ENCODE measurements at places on chromosomes 3 and 15.

- DNase-seq, result no peak
These were observed 273.6 kb downstream of the THRB start for GRCh38 chr3:24220859-24221657.

- no peak for DNase-seq
These were observed 57.7 kb downstream of the DNAJB8 start for GRCh38 chr3:128408693-128409623.

- peak; percentile 59 for DNase-seq
These were observed 24.8 kb downstream of the AADAC start for GRCh38 chr3:151838574-151839312.

- DNase-seq, result no peak
These were observed 131.2 kb downstream of the KLF13 start for GRCh38 chr15:31457631-31458526.

DNA sequence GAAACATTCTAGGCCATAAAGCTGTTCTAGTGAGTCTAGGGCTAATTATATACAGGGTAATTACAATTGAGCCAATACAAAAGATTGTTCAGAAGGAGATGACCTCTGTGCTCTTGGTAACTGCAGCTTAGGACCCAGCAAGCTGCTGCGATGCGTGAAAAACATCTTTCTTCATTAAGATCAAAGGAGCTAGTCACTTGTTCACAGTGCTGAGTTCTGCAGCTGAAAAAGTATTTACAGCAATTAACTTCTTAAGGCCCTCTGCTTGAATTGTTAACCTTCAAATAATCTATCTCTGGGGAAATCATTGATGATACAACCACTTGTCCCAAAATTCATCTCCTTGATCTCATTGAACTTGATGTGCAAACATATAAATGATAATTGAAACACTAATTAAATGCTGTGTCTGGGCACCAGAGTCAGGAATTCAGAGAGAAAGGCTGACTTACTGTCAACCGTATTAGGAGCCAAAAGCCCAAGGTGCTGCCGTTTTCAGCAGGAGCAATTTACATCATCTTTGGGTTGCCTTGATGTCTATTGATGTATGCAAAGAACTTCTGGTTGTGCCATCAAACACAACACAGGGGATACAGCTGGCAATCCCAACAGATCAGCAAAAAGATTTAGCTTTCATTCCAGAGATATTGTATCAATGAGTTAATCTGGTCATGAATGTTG is 213.0 kb downstream of the NECTIN3 start:
- no peak for DNase-seq

GRCh38 chr3:184597829-184598573 is 36.4 kb downstream of the EPHB3 start:
- no peak for DNase-seq

- no peak for DNase-seq
These were observed 38.3 kb downstream of the CNTN6 start for GRCh38 chr3:1131166-1131565.

- DNase-seq, result no peak
These were observed 101.6 kb upstream of the NR2E3 start for GRCh38 chr15:71708741-71709140.

DNA sequence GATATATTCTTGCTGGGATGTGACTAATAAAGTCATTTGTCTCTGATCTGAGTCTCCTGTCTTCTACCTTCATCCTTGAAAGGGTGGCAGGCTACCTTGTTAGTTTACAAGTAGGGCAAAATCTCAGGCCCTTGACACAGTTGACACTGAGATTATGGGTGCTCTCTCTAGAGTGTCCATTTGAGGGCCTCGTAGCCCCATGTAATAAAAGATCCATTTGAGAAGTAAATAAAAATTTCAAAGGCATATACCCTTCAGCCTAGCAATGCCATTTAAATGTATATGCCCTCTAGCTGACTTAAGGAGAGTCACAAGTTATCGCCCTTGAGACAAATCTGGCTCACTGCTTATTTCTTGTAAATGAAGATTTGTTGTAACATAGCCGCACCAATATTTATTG is 98.6 kb downstream of the TCF12 start:
- DNase-seq, result no peak

DNA sequence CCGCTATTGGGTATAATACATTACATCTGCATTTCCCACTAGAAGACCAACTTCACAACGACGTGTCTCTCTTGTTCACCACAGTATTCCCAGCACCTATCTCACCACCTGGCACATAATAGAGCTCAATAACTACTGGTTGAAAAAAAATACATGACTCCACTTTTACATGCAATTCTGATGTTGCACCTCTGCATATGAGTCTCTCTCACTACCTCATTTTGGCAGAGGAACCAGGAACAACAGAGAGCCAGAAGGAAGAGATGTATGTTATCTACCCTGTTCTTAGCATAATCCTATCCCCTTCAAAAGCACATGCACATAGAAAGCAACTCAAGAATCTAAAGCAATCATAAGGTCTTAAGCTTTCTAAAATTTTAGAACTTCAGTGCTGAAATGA is 61.6 kb downstream of the SHQ1 start:
- no peak for DNase-seq

DNA sequence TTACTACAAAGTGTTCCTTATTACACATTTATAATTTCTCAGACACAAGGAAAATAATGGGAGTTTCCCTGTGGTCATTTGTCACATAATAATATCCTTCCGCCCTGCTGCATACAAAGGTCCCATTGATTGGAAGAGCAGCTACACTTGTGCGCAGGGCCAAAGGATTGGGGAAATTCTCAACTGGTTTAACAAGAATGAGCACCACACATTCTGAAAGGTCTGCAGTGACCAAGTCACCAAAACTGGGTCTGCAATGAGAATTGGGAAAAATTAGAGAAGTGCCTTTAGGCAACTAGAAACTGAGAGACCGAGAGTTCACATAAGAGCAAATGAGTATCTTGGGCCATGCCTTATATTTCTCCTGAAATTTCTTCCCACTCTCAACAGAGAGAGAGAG is 98.2 kb upstream of the NR2F2 start:
- DNase-seq, result no peak

GRCh38 chr3:126208606-126209256 is 28.3 kb upstream of the ALDH1L1 start:
- DNase-seq, result no peak

DNA sequence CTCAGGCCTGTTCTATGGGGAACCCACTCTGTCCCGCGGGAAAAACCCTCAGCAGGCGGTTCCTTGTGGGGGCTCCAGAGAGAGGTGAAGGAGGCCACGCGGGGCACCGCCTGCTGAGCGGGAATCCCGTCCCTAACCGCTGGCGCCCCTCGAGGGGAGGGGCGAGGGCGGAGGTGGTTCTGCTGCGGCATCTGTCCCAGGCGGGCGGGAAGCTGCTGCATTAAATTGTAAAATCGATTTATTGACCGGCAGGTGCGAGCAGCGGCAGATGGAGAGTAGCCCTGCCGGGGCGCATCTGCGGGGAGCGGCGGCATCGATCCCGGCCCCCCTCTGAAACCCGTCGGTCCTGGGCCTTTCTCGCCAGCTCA is 3.7 kb upstream of the DLL4 start:
- no peak for DNase-seq

- no peak for DNase-seq
These were observed 34.6 kb upstream of the SPRED1 start for GRCh38 chr15:38217788-38218609.

DNA sequence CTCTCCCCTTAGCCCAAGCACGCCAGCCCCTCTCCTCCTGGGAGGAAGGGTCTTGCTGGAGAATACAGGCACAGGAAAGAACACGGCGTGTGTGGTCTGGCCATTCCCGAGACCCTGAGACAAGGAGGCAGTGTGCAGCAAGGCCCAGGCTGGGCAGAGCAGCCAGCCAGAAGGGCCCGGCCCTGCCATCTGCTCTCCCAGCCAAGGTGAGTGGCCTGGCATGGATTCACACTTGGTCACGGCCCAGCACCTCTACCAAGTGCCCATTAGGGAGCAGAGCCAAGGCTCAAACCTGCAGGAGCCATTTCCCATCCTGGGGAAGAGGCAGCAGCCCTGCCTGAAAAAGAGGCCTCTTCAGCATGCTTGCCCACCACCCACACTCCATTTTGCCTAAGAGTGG is 28.6 kb downstream of the MEGF11 start:
- peak; percentile 15 for DNase-seq

DNA sequence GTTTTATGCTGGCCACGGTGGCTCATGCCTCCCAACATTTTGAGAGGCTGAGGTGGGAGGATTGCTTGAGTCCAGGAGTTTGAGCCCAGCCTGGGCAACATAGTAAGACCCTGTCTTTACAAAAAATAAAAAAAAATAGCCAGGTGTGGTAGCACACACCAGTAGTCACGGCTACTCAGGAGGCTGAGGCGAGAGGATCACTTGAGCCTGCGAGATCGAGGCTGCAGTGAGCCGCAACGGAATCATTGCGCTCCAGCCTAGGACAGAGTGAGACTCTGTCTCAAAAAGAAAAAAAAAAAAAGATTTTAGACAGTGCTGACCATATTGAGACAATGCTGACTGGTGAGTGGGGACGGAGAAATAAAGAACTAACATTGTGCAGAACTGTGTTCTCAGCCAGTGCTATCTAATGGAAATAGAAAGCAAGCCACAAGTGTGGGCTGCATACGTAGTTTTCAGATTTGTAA is 67.2 kb downstream of the ST6GAL1 start:
- DNase-seq, result no peak

DNA sequence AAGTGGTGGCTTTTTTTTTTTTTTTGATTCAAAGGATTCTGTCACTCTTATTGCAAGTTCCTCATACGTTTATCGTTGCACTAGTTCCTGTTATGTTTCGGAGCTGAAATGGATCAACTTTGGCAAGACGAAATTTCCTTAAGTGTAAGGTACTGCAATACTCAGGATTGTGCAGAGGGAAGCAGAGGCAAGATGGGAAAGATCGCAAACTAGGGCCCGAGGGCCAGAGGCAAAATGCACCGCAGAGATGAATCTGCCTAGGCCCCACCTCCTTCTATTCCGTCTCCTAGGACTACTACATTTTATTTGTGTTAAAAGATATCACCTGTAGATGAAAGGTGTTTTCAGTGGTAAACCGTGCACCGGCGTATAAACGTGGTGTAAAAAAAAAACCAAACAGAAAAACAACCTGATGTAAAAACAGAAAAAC is 331 bp downstream of the RNU6-1 start:
- DNase-seq, result peak; percentile 27

Data from LNCaP clone FGC (cell line).